CD4-positive, alpha-beta T cell treated with Interleukin-4 for 4 hours (primary cell): ENCODE measurements at places on chromosomes 7 and 10.

- DNase-seq, result no peak
Measured at GRCh38 chr7:158570449-158571170, 17.0 kb downstream of the PTPRN2 start.

- no peak for DNase-seq
Measured at GRCh38 chr10:89773081-89773480, 71.7 kb downstream of the KIF20B start.

- DNase-seq, result no peak
Measured at GRCh38 chr7:74068378-74069085, 15.1 kb upstream of the LIMK1 start.

- no peak for DNase-seq
Measured at GRCh38 chr10:108412323-108412722, 1247.8 kb upstream of the SORCS1 start.

- DNase-seq, result no peak
Measured at GRCh38 chr10:88237896-88238614, 345.1 kb downstream of the RNLS start.

DNA sequence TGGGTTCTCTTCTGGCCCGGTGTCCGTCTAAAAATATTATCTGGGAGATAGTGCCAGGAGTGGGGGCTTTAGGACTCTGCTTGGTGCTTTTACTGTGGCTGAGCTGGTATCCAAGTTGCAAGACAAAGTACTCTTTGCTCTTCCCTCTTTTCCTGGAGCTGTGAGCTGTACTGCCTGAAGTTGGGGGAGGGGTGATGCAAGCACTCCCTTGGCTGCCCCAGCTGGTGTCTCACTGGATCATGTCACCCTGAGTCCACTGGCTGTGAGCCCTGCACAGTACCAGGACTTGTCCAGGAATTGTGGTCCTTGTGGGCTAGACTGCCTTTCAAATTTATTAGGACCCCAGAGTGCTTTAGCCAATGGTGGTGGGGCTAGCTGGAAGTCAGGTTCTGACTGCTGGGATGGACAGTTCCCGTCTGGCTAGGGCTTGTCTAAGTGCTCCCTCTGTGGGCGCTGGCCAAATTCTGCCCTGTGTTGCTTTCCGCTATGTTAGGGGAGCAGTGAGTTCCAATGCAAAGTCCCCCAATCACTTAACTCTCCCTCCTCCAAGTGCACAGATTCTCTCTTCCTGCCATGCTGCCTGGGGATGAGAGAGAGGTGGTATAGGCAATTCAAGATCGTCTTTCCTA is 13.1 kb downstream of the CC2D2B start:
- no peak for DNase-seq

DNA sequence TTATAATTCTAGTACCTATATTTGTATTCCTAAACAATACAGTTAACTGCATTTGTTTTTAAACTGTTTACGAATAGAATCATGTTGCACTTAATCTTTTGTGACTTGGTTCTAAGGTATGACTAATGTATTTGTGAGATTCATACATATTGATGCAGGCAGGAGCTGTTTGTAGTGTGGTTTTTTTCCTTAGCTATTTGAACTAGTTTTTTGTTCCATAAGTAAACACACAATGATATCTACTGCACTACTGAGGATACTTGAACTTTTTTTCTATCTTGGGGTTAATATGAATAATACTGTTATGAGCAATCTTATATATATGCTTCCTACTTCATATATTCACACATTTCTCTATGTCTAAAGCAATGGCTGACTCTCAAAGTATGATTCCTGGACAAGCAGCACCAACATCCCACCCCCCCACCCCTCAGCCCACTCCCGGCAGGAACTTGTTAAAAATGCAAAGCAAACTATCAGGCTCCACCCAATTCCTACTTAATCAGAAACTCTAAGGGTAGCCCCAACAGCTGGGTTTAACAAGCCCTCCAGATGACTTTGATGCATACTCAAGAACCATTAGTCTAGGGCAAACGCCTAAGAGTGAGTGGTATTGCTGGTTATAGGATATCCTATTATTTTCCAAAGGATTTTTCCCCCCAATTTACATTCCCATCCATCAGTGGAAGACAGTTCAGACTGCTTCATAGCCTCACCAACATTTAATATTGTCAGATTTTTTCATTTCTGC is 25.8 kb downstream of the BRAF start:
- DNase-seq, result peak; percentile 10

DNA sequence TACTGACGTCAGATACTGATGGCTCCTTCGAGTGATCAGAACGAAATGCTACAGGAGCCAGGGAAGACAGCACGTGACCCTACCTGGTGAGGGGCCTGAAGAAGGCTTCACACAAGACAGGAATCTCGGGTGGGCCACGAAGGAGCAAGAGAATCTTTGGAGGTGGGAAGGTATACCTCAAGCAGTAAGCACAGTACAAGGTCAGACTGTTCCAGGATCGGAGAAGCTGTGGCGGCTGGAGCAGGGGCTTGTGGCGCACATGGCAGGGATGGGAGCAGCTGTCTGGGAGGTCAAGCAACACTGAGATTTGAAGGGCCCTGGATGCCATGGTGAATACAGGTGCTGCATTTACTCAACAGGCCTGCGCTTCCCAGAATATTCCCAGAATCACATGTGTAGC is 45.4 kb downstream of the C10orf143 start:
- DNase-seq, result no peak

DNA sequence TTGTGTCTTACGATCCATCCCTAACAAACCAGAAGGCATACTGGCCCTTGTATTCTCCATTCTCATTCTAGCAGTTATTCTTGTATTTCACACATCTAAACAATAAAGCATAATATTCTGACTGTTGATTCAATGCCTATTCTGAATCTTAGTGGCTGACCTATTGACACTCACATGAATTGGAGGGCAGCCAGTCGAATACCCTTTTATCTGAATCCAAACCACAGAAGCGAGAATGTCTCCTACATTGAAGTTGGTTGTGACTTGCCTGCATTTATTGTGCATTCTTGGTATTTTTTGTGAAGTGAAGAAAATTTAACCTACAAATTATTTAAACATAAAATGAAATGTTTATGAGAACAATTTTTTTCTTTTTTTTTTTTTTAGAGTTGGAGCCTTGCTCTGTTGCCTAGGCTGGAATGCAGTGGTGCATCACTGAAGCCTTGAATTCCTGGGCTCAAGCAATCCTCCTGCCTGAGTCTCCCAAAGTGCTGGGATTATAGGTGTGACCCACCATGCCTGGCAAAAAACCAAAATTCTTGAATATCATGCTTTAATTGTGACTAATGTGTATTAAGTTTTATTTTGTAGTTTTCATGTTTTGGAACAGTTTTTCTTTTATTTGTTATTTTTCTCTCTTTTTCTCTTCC is 22.7 kb downstream of the EXOC4 start:
- DNase-seq, result no peak

- DNase-seq, result no peak
Measured at GRCh38 chr7:153010416-153010815, 250.9 kb downstream of the ACTR3B start.

DNA sequence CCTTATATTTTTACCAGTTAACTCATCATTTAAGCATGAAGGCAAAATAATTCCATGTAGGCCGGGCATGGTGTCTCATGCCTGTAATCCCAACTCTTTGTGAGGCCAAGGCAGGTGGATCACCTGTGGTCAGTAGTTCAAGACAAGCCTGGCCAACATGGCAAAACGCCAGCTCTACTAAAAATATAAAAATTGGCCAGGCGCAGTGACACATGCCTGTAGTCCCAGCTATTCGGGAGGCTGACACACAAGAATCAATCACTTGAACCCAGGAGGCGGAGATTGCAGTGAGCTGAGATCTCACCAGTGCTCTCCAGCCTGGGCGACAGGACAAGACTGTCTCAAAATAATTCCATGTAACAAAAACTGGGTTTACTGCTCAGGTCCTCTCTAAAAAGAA is 18.3 kb downstream of the HNRNPA2B1 start:
- no peak for DNase-seq

GRCh38 chr10:124677293-124677699 is 66.9 kb downstream of the FAM53B start:
- DNase-seq, result no peak

DNA sequence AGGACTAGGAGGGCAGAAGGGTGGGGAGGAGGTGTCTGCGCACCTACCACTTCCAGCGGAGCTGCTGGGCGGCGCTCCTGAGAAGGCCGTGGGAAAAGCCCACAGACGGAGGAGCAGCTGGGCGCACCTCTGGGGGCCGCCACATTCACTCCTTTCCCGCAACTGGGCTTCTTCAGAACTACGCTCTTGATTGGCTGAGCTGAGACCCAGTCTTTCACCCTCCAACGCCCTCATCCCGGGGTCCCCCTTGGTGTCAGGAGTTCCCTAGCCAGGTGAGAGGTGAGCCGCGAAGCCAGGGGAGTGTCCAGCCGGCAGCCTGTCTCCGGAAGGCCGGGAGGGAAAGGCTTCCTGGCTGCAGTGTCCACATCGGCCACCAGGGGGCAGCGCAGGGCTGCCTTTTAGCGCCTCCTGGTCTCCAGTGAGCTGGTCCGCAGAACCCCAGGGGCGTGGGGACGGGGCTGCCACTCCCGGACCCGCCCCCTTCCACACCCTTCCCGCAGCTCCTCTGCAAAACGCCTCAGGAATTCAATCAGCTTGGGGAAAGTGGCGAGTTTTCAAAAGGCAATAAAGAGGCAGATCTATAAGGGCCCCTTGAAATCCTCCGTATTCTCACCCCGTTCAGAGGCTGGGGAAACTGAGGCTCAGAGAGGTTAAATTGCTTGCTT is 98.8 kb downstream of the CHST15 start:
- DNase-seq, result peak; percentile 65

- no peak for DNase-seq
Measured at GRCh38 chr10:69217119-69217754, 2.9 kb upstream of the HKDC1 start.

GRCh38 chr7:55965100-55965470 is 700 bp downstream of the NIPSNAP2 start:
- no peak for DNase-seq

DNA sequence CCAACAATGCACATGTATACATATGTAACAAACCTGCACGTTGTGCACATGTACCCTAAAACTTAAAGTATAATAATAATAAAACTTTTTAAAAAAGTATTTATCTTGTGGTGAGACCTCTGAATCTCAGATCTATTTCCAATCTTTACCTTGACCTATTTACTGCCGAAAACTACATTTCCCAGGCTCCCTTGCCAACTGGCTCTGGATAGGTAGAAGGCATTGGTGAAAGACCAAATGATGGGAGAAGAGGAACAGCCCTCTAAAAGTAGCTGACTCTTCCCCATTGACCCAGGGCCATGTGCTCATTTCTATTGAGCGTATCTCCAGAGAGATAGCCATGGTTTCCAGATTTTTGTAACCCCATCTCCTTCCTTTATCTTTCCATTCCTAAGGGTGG is 247.4 kb downstream of the GPAM start:
- DNase-seq, result no peak
